PC-3 (cell line): ENCODE measurements at places on chromosomes 6 and 20. TPM values are rescaled to one million over a fixed set of nuclear protein-coding genes. Genes with fewer than 3 reads are reported as not detected.

Gene ILRUN
- total RNA-seq = 54.8 and 59.5 TPM in 2 replicates

Gene TAF11
- total RNA-seq = 24.1 and 28.9 TPM in 2 replicates

Gene NR2E1
- 0.07 TPM in 1 of 2 replicates, not detected in the other for total RNA-seq

Gene RRAGD
- 0.35 and 0.62 TPM in 2 replicates for total RNA-seq

Gene SLC17A4
- total RNA-seq = not detected in 2 replicates

Gene ID4
- 1.2 and 1.4 TPM in 2 replicates for total RNA-seq

Gene OR2H1
- total RNA-seq = not detected in 2 replicates

Gene COL21A1
- 0.35 and 1.0 TPM in 2 replicates for total RNA-seq

Gene CALHM6
- not detected in 2 replicates for total RNA-seq

Gene CNR1
- not detected in 2 replicates for total RNA-seq

Gene PNPLA1
- 0.29 TPM in 1 of 2 replicates, not detected in the other for total RNA-seq

Gene PACRG
- total RNA-seq = not detected in 2 replicates

- no peaks in the 10 kb centered on the region for H3K36me3 ChIP-seq
- peaks cover 21% of the 10 kb centered on the region for H3K27me3 ChIP-seq
- peaks cover 26% of the 10 kb centered on the region for H3K4me1 ChIP-seq
- peak within 1 kb of the TSS; percentile 86 for H3K4me3 ChIP-seq
- no peak within 1 kb of the TSS for H3K27ac ChIP-seq
These were observed at the start of gene ACSS1 for GRCh38 chr20:25058051-25058846. TSS of gene ACSS1 (minus strand) at chr20:25058139. CDS start at chr20:25058102, 37 bp downstream.

GRCh38 chr6:2960935-2961334, 10.4 kb downstream of the SERPINB6 start:
- H3K36me3 ChIP-seq = peaks cover 5% of the 10 kb centered on the region; the same call in 1 of the 2 replicates
- H3K4me3 ChIP-seq = no peak overlapping the region
- peak; percentile 38 for DNase-seq
- H3K27ac ChIP-seq = peak overlapping the region; percentile 92
- H3K27me3 ChIP-seq = no peaks in the 10 kb centered on the region
- peaks cover 39% of the 10 kb centered on the region for H3K4me1 ChIP-seq

DNA sequence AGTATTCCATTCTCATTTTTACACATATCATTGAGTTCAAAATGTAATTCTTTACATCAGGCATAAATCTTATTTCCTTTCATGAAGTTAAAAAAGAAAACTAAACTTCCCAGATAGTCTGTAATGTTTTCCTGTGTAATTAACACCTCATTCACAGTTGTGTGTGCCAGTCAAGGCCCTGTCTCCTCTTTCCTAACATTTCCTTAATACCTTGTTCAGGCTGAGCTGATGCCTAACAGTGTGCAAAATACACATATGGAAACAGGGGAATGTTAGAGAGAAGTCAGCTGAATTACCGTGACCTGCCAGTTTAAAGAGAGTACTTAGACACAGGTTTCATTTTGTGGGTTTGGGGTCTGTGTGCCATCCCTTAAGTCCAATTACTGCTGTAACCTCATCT, 208.7 kb downstream of the COL9A1 start:
- no peaks in the 10 kb centered on the region for H3K27me3 ChIP-seq
- no peak overlapping the region for H3K4me3 ChIP-seq
- no peaks in the 10 kb centered on the region for H3K4me1 ChIP-seq
- H3K27ac ChIP-seq = no peak overlapping the region

GRCh38 chr6:91743756-91744155, 1156.9 kb upstream of the MAP3K7 start:
- H3K4me3 ChIP-seq = no peak overlapping the region
- no peaks in the 10 kb centered on the region for H3K36me3 ChIP-seq
- no peaks in the 10 kb centered on the region for H3K4me1 ChIP-seq
- DNase-seq = no peak
- H3K27me3 ChIP-seq = no peaks in the 10 kb centered on the region

GRCh38 chr6:9985481-9985880, 429.4 kb downstream of the TFAP2A start:
- no peaks in the 10 kb centered on the region for H3K4me1 ChIP-seq
- no peak overlapping the region for H3K27ac ChIP-seq
- H3K4me3 ChIP-seq = no peak overlapping the region
- no peak for DNase-seq
- no peaks in the 10 kb centered on the region for H3K36me3 ChIP-seq

- peak overlapping the region; percentile 27; the same call in 1 of the 2 replicates for H3K27ac ChIP-seq
- peaks cover 19% of the 10 kb centered on the region for H3K4me1 ChIP-seq
- no peaks in the 10 kb centered on the region for H3K36me3 ChIP-seq
- DNase-seq = no peak
- H3K27me3 ChIP-seq = no peaks in the 10 kb centered on the region
- H3K4me3 ChIP-seq = no peak overlapping the region
These were observed 233.3 kb downstream of the MYLK4 start for GRCh38 chr6:2517401-2517800.

- no peak for DNase-seq
- H3K36me3 ChIP-seq = no peaks in the 10 kb centered on the region
- no peak overlapping the region for H3K4me3 ChIP-seq
- H3K27me3 ChIP-seq = no peaks in the 10 kb centered on the region
- no peaks in the 10 kb centered on the region for H3K4me1 ChIP-seq
These were observed 64.7 kb downstream of the AK9 start for GRCh38 chr6:109626311-109626710.

DNA sequence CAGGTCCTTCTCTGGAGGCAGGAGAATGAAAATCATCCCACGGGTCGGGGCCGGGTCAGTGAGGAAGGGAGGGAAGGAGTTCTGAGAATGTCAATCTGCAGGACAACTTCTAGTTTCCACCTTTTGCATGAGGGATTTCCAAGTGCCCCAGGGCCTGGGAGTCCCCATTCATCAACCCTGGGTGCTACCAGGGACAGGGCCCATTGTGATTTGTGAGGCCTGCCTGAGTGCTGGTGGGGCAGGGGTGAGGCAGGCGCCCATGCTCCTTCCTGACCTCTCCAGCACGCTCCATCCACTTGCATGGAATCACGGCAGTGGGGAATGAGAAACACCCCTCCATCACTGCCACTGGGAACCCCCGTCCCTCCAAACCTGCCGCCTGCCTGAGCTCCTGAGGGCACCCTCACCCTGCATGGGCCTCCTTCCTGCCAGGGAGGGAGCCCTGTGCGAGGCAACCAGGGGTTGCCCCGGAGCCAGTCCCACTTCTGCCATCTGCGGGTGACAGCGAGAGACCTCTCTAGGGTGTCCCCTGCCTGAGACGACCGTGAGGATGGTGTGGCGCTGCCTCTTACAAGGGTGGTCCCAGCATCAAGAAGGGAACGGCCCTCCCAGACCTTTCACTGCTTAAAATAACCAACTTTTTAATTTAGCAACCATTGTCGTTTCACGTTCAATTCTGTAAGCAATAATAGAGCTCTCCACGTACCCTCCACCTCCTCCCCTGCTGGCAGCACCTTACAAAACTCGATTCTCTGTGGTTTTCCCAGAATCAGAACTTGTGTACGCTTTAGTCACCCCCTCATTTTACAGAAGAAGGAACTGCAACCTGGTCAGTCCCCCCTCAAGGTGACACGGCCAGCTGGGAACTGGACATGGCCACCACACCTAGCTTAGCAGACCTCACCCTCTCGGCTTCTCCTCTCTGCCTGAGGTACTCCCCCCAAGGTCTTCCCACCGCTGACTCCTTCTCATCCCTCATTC, 28.6 kb downstream of the PMEPA1 start:
- H3K27me3 ChIP-seq = no peaks in the 10 kb centered on the region
- peaks cover 3% of the 10 kb centered on the region; the same call in 1 of the 2 replicates for H3K36me3 ChIP-seq
- H3K27ac ChIP-seq = no peak overlapping the region
- peaks cover 10% of the 10 kb centered on the region for H3K4me1 ChIP-seq
- no peak for DNase-seq

GRCh38 chr20:17504898-17505635, 26.1 kb downstream of the BFSP1 start:
- H3K4me3 ChIP-seq = peak overlapping the region; percentile 80
- peak; percentile 84 for DNase-seq
- no peaks in the 10 kb centered on the region for H3K36me3 ChIP-seq
- peaks cover 9% of the 10 kb centered on the region; the same call in 1 of the 2 replicates for H3K4me1 ChIP-seq
- no peaks in the 10 kb centered on the region for H3K27me3 ChIP-seq

GRCh38 chr6:8855411-8855810, 420.1 kb upstream of the SLC35B3 start:
- peaks cover 38% of the 10 kb centered on the region for H3K27me3 ChIP-seq
- DNase-seq = no peak
- no peak overlapping the region for H3K27ac ChIP-seq
- H3K36me3 ChIP-seq = no peaks in the 10 kb centered on the region
- no peak overlapping the region for H3K4me3 ChIP-seq
- no peaks in the 10 kb centered on the region for H3K4me1 ChIP-seq

- DNase-seq = peak; percentile 60
- H3K4me1 ChIP-seq = peaks cover 18% of the 10 kb centered on the region; the same call in 1 of the 2 replicates
- H3K27me3 ChIP-seq = no peaks in the 10 kb centered on the region
- H3K27ac ChIP-seq = peak overlapping the region; percentile 42
- peaks cover 19% of the 10 kb centered on the region for H3K36me3 ChIP-seq
These were observed 8.2 kb downstream of the DHX35 start for GRCh38 chr20:38970302-38970701.

DNA sequence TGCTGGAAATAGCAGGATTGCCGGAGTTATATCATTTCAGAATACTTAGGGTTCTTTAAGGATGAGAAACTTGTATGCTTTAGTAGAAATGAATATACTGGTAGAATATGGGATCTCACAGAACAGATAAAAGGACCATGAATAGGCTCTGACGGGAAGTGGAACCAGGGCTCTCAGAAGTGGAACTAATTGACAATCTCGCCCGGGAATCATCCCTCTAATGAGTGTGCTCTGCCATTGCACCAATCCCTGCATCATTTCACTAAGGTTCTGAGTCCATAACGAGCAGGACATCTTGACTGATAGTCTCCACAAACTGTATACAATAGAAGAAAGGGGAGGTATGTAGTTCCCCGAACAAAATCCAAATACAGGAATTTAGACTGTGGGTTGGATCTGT, 150.1 kb downstream of the COL9A1 start:
- H3K4me3 ChIP-seq = no peak overlapping the region
- DNase-seq = no peak
- no peak overlapping the region for H3K27ac ChIP-seq
- no peaks in the 10 kb centered on the region for H3K4me1 ChIP-seq
- 0 out of 2 replicates have a peak, but pooled peaks cover 3% of the 10 kb centered on the region for H3K27me3 ChIP-seq

- H3K36me3 ChIP-seq = no peaks in the 10 kb centered on the region
- H3K27me3 ChIP-seq = no peaks in the 10 kb centered on the region
- DNase-seq = no peak
These were observed 39.9 kb downstream of the TMEM242 start for GRCh38 chr6:157283330-157283898.

GRCh38 chr6:11785774-11786579, 7.4 kb upstream of the ADTRP start:
- no peaks in the 10 kb centered on the region for H3K36me3 ChIP-seq
- no peak overlapping the region for H3K27ac ChIP-seq
- H3K27me3 ChIP-seq = no peaks in the 10 kb centered on the region
- no peak for DNase-seq
- H3K4me1 ChIP-seq = peaks cover 7% of the 10 kb centered on the region

- no peaks in the 10 kb centered on the region for H3K4me1 ChIP-seq
- no peak overlapping the region for H3K27ac ChIP-seq
- no peak for DNase-seq
These were observed 229.3 kb downstream of the GRM1 start for GRCh38 chr6:146258206-146258605.

GRCh38 chr6:4852938-4853337, 76.7 kb downstream of the CDYL start:
- no peak overlapping the region for H3K27ac ChIP-seq
- no peak for DNase-seq
- no peak overlapping the region for H3K4me3 ChIP-seq
- peaks cover 2% of the 10 kb centered on the region; the same call in 1 of the 2 replicates for H3K36me3 ChIP-seq
- H3K4me1 ChIP-seq = peaks cover 29% of the 10 kb centered on the region

DNA sequence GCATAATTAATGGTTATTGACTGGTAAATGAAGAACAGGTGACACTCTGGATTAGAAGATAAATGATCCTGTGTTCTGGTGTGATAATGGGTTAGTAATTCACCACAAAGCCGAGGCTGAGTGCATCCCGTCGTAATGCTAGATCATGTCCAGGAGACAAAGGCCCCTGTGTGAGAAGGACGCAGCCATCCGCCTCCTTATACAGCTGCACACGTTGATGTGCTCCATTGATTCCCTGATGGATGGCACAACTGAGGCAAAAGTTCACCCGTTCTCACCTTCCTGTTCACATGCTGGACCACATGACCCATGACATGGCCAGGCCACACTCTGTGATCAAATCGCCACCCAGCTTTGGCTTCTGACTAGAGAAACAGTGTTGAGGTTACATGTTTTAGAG, 136.1 kb downstream of the FOXC1 start:
- DNase-seq = no peak
- H3K4me3 ChIP-seq = no peak overlapping the region
- no peaks in the 10 kb centered on the region for H3K27me3 ChIP-seq
- H3K4me1 ChIP-seq = no peaks in the 10 kb centered on the region
- H3K27ac ChIP-seq = no peak overlapping the region
- no peaks in the 10 kb centered on the region for H3K36me3 ChIP-seq

- H3K36me3 ChIP-seq = no peaks in the 10 kb centered on the region
- H3K27me3 ChIP-seq = no peaks in the 10 kb centered on the region
These were observed 122.8 kb upstream of the COL21A1 start for GRCh38 chr6:56370127-56370540.

- H3K4me3 ChIP-seq = no peak overlapping the region
- DNase-seq = peak; percentile 5
- H3K27ac ChIP-seq = no peak overlapping the region
These were observed 151.7 kb downstream of the THBS2 start for GRCh38 chr6:169101981-169102380.

DNA sequence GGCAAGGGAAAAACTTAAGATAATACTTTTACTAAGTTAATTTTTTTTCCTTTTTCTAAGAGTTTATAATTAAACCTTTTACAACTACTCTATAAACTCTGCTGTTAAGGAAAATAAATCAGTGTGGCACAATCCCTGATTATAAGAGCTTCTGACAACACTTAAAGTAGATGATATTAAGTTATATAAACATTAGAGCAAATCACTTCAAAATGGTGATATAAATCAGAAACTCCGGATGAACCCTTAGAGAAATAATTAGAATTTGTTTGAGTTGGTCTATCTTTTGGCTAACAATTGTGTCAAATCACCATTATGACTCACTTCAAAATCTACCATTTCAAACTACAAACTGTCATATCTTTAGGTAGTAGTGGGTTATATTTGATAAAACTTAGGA, 104.9 kb downstream of the ARHGAP18 start:
- no peak for DNase-seq
- no peaks in the 10 kb centered on the region for H3K4me1 ChIP-seq
- no peak overlapping the region for H3K4me3 ChIP-seq
- no peaks in the 10 kb centered on the region for H3K27me3 ChIP-seq
- H3K36me3 ChIP-seq = no peaks in the 10 kb centered on the region

GRCh38 chr6:151021896-151022295, 156.4 kb downstream of the MTHFD1L start:
- 0 out of 2 replicates have a peak overlapping the region, but pooled peaks have one; percentile 9 for H3K27ac ChIP-seq
- no peak for DNase-seq
- peaks cover 8% of the 10 kb centered on the region for H3K36me3 ChIP-seq
- H3K4me1 ChIP-seq = peaks cover 38% of the 10 kb centered on the region
- no peak overlapping the region for H3K4me3 ChIP-seq

DNA sequence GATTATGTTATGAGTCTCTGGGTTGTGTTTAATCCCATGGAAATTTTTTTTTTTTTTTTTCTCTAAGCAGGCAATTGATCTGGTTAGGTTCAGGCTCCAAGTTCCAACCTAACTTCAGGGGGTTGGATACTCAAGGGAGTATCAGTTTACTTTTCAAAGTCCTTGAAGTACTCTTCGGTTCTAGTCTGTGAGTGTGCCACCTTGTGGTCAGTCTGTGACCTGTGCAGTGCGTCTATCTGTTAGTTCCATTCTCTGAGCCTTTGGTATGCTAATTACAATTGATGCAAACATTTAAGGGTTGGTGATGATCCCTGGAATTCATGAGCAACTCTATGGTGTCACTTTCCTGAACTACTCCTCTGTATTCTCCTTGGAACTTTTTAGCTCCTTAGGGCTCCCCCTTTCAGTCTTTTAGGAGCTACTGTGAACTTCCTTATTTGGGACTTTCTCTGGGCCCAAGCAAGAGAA, 342.0 kb downstream of the SOX4 start:
- no peaks in the 10 kb centered on the region for H3K4me1 ChIP-seq
- no peak overlapping the region for H3K27ac ChIP-seq
- H3K36me3 ChIP-seq = no peaks in the 10 kb centered on the region
- no peaks in the 10 kb centered on the region for H3K27me3 ChIP-seq
